Activated gamma-delta T cell treated with anti-CD3 and anti-CD28 coated beads, Interleukin-2, amount 50 U/mL, for 16 hours (primary cell): ENCODE measurements at places on chromosomes 3 and 15.

GRCh38 chr15:74024687-74025086 is 30.2 kb downstream of the PML start:
- DNase-seq = no peak

DNA sequence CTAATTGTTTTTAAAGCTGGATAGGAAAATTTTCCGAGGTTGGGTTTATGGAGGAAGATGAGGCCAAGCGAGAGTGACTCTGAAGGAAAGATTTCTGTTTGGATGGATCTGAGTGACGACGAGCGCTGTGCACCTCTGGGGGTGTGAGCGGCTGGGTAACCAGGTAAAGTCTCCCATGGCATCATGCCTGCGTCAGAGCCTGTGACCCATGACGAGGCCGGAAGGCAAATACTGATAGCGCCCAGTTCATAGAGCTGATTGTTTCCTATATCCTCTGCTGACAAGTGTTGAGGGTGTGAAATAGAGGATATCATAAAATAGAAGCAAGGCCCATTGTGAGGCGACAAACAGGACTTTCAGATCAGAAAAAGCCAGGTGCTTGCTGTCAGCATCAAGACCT is 33.7 kb upstream of the MAGEF1 start:
- no peak for DNase-seq

GRCh38 chr3:15405448-15406050 is 21.8 kb downstream of the METTL6 start:
- DNase-seq = no peak

DNA sequence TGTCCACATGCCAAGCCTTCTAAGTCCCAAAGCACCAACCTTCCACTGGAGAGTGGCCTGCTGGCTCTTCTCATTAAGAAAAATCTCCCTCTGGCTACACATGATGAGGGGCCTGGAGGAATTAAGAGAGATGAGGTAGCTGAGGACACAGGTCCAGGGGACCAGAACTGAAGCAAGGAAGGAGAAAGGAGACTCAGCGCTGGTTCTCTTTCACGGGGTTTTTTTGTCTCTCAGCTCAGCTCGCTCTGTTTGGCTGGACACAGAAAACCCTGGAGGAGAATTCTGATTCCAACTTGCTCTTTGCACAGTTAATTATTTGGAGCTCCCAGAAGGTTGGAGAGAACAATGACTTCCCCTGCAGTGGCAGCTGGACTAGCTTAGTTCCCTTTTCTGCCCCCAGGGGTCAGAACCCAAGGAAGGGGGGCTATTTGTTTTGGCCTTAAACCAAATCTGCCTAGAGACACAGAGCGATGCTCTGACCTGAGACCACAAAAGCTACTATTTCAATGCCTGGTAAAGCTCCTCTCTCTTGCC is 507.6 kb downstream of the FHIT start:
- DNase-seq = no peak

DNA sequence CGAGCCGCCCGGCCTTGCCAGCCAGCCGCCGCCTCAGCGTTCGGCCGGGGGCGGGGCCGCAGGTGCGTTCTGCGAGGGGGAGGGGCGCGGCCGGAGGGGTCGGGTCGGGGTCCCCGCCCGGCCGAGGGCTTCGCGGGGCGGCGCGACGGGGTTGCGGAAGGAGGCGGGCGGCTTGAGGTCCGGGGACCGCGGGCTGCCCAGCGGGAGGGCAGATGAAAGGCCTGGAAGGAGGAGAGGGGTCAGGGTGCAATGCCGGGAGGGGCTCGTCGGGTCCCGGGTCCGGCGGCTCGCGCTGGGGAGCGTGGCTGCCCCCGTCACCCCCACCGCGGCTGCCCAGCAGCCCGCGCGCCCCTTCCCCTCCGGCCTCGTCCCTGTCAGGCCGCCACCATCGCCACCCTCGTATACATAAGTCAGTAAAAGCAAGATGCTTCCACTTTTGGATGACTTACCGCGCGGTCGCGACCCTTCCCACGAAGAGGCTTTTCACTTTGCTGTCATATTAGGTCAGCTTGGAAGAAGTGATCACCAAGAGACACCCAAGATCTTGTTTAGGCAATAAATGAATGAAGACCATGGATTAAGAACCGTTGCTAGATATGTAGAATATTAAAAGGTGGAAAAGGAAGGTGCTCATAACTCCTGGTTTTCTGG is 620 bp upstream of the ANP32A start:
- DNase-seq = no peak

DNA sequence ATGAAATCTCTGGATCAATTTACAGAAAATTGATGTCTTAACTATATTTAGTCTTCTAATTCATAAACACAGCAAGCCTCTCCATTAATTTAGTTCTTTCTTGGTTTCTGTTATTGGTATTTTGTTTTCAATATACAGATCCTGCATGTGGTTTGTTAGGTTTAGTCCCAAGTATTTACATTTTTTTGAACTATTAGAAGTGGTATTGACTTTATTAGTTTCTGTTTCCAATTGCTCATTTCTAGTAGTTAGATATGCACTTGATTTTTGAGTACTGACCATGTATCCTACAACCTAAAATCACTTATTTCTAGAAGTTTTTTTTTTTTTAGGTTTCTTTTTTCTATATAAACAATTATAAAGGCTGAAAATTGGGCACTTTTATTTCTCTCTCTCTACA is 335.9 kb downstream of the CHST2 start:
- DNase-seq = no peak

DNA sequence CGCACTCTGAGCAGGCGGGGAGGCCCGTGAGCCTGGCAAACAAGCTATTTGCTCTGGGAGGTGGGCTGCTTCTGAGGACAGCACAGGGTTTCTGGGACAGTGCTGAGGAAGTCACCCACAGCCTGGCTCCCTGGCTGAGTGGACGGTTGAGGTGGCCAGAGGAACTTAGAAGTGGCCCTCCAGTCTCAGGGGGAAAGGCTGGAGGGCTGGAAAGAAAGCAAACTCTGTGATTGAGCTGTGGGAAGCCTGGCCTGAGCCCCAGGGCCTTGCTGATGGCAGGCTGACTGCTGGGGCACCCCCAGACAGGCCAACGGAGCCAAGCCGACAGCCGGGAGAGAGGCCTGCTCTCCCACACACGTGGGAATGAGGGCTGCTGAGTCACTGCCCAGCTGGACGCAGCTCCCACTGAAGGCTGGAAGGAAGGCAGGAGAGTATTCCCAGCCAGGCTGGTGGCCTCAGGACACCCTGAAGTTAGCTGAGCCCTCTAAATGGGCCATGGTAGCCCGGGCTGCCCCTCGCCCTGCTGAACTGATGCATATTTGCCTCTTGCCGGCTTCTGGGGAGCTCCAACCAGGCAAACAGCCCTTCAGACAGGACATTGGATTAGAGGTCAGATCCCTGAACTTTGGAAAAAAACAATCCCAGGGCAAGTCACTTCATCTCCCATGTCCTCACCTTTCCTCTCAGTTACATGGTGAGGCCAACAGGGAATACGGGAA is 98.0 kb upstream of the TLE3 start:
- no peak for DNase-seq

DNA sequence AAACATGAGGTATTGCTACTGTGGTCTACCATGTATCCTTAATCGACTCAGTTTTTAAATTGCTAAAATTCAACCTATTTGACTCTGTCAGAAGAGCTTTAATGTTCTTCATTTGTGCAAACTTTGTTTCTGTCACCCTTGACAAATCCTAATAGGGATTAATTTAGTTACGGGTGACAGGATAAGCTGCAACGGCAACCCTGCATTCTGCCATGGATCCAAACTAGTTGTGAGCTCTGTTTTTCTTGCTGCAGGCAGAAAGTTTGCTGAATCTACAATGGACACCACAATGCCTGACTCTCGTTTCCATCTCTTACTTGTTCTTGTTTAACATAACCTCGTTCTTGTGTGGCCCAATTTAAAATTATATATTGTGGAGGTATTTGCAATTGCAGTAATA is 352.3 kb downstream of the ROBO2 start:
- DNase-seq = no peak

- DNase-seq = no peak
Measured at GRCh38 chr3:100503448-100503847, 11.0 kb downstream of the TMEM45A start.
